ENCODE measurements at places on chromosomes 5 and 9.

DNA sequence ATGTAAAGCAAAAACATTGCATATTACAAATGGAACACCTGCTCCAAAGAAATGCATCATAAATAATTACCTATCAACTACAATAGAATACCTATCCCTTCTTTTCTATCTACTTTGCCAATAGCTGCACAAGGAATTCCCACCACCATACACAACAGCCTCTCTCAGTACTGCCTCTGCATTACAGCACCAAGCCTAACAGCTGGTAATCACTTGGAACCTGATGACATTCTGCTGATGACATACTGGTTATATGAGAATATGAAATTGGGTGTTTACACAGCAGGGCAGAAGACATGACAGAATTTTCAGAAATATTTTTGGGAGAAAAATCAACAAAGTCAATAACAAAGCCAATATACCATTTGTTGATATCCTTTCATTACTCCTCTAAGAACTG is 43.2 kb downstream of the PSMB7 start:
- H3K27me3 ChIP-seq: no peaks in the 10 kb centered on the region
- peaks cover 18% of the 10 kb centered on the region for H3K36me3 ChIP-seq
- DNase-seq: no peak
- H3K27ac ChIP-seq: no peak overlapping the region

- no peaks in the 10 kb centered on the region for H3K27me3 ChIP-seq
- no peak overlapping the region for H3K4me3 ChIP-seq
- H3K27ac ChIP-seq: no peak overlapping the region
- no peaks in the 10 kb centered on the region for H3K36me3 ChIP-seq
- peaks cover 4% of the 10 kb centered on the region for H3K4me1 ChIP-seq
Measured at GRCh38 chr5:23506329-23507236, 826 bp upstream of the PRDM9 start.

GRCh38 chr9:112917047-112917986 is 26.6 kb upstream of the SLC46A2 start:
- DNase-seq: no peak
- peaks cover 52% of the 10 kb centered on the region for H3K27me3 ChIP-seq
- no peaks in the 10 kb centered on the region for H3K4me1 ChIP-seq
- H3K4me3 ChIP-seq: no peak overlapping the region

DNA sequence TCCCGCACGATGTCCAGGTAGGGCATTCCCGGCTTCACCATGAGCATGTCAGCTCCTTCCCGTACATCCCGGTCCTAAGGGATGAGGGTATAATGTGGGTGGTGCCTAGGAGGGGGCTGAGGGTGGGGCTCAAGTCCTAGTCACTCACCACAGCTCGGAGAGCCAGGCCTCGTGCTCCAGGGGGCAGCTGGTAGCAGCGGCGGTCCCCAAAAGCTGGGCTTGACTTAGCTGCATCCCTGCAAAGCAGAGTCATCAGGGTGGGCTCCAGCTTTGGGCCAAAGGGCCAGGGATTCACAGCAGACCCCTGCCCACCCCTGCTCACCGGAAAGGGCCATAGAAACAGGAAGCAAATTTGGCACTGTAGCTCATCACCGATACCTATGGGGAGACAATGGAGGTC is 11.6 kb downstream of the ALAD start:
- H3K4me3 ChIP-seq: no peak overlapping the region
- H3K27me3 ChIP-seq: no peaks in the 10 kb centered on the region
- peaks cover 18% of the 10 kb centered on the region for H3K36me3 ChIP-seq
- H3K4me1 ChIP-seq: no peaks in the 10 kb centered on the region

- peaks cover 7% of the 10 kb centered on the region for H3K36me3 ChIP-seq
- H3K27me3 ChIP-seq: no peaks in the 10 kb centered on the region
- no peaks in the 10 kb centered on the region for H3K4me1 ChIP-seq
- H3K4me3 ChIP-seq: no peak overlapping the region
Measured at GRCh38 chr5:58825899-58826298, 243.0 kb downstream of the RAB3C start.

GRCh38 chr5:54519509-54519876 is 1.9 kb downstream of the SNX18 start:
- peak overlapping the region; percentile 87 for H3K4me3 ChIP-seq
- H3K36me3 ChIP-seq: peaks cover 5% of the 10 kb centered on the region
- H3K4me1 ChIP-seq: peaks cover 57% of the 10 kb centered on the region
- no peak for DNase-seq

GRCh38 chr5:137695651-137696428 is 40.0 kb downstream of the KLHL3 start:
- no peak overlapping the region for H3K27ac ChIP-seq
- no peak overlapping the region for H3K4me3 ChIP-seq
- DNase-seq: no peak

DNA sequence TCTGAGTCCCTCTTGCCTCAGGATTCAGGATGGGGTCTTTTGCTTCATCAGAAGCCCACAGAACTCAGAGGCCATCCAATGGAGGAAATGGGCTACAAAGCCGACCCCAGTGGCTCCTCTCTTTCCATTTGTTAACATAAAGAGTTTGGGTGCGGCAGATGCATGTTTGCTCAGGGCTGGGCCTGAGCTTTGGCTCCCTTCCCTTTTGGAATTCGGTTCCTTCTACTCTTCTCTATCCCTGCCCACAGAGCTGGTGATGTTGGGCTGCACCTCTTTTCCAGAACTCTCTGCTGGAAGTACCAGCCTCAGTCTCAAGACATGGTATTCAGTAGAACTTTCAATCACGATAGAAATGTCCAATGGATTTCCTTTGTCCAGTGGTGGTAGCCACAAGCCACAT is 66.9 kb upstream of the AGXT2 start:
- H3K27me3 ChIP-seq: peaks cover 4% of the 10 kb centered on the region
- H3K27ac ChIP-seq: no peak overlapping the region
- no peaks in the 10 kb centered on the region for H3K36me3 ChIP-seq
- no peak overlapping the region for H3K4me3 ChIP-seq

DNA sequence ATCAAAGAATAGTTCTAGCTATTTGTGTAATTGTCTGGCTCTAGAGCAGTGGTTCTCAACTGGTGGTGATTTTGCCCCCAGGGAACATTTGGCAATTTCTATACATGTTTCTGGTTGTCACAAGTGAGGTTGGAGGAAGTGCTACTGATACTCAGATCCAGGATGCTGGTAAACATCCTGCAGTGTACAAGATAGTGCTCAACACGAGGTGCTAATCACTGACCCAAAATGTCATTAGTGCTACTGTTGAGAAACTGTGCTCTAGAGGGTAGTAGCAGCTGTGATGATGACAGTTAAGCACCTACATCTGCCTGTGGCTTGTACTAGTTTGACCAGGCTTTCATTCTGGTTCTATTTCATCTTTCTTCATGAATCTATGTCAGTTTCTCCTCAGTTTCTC is 22.1 kb downstream of the LRRC19 start:
- H3K4me1 ChIP-seq: no peaks in the 10 kb centered on the region
- H3K36me3 ChIP-seq: peaks cover 10% of the 10 kb centered on the region
- no peak overlapping the region for H3K4me3 ChIP-seq
- no peak overlapping the region for H3K27ac ChIP-seq
- DNase-seq: no peak

DNA sequence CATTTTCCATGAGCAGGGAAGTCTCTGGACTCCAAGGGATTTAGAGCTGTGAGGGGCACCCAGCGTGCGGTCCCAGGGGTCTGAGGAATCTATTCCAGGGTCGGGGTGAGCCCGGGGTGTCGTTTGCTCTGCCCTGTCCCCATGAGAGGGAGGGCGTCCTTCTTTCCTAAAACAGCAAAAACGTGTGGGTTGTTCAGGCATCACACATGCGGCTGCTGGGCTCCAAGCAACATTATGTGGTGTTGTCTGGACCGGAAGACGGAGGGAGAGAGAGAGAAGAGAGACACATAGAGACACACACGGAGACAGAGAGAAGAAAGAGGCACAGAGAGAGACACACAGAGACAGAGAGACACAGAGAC is 42.7 kb upstream of the COL5A1 start:
- no peaks in the 10 kb centered on the region for H3K36me3 ChIP-seq
- DNase-seq: no peak
- H3K27ac ChIP-seq: no peak overlapping the region
- H3K4me3 ChIP-seq: no peak overlapping the region

GRCh38 chr5:136155761-136156160 is 23.1 kb downstream of the SMAD5 start:
- H3K4me1 ChIP-seq: no peaks in the 10 kb centered on the region
- no peaks in the 10 kb centered on the region for H3K27me3 ChIP-seq

DNA sequence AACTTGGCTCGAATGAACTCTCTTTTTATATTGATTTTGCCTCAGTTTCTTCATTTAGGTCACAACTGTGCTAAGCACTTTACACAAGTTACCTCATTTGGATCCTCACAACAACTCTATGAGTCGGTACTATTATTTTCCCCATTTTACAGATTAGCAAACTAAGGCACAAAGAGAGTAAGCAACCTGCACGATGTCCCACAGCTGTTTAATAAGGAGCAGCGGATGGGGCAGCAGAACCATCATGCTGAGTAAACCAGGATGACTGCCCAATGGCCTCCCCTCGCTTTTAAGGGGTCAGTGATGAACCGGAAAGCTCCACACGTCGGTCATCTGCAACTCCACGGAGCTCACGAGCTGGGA is 607 bp downstream of the PRELID2 start:
- no peak overlapping the region for H3K27ac ChIP-seq
- DNase-seq: no peak
- H3K36me3 ChIP-seq: no peaks in the 10 kb centered on the region
- peak overlapping the region; percentile 82 for H3K4me3 ChIP-seq

- H3K36me3 ChIP-seq: no peaks in the 10 kb centered on the region
- H3K27ac ChIP-seq: peak overlapping the region; percentile 76
- no peak overlapping the region for H3K4me3 ChIP-seq
- no peaks in the 10 kb centered on the region for H3K4me1 ChIP-seq
- no peaks in the 10 kb centered on the region for H3K27me3 ChIP-seq
Measured at GRCh38 chr9:75063556-75064305, 24.2 kb downstream of the NMRK1 start.

DNA sequence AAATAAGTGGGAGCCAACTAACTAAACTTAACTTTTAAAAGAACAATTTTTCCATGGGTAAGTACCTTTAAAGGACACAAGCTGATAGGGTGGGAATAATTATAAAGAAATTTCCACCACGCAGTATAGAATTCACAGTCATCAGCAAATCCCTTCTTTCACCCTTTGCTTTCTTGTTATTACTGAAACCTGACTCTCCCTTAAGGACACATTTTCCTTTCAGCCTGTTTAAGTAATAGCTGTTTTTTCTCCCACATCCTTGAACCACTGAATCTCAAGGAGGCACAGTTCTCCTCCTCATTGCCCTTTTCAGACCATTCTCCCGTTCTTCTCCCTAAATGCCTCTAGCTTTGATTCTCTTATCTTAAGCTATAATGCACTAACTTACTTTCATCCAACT is 6.3 kb downstream of the C5orf15 start:
- H3K36me3 ChIP-seq: peaks cover 4% of the 10 kb centered on the region
- no peak overlapping the region for H3K27ac ChIP-seq
- no peak for DNase-seq
- H3K4me1 ChIP-seq: peaks cover 22% of the 10 kb centered on the region

DNA sequence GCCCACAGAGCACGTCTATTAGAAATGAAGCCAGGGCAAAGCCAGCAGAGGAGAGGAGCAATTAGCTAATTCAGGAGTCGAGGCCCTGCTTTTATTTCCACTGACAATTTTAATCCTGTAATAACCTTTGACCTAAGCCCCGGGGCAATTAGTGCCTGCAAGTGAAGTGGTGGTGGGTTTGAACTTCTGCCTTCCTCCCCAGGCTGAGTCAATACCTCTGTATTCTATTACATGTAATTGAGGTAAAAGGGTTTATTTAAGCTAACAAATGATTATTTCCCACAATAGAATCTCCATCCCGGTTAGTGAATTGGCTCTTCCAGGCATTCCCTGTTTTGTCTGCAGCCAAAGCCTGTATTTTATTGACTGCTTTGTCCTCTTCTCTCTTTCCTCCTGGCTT is 49.9 kb downstream of the FGF18 start:
- H3K27ac ChIP-seq: peak overlapping the region; percentile 69
- H3K4me1 ChIP-seq: peaks cover 21% of the 10 kb centered on the region
- DNase-seq: no peak
- H3K36me3 ChIP-seq: no peaks in the 10 kb centered on the region

Data from neural crest cell (in vitro differentiated cells).